Peyer's patch (tissue), 4 donors: ENCODE measurements at places on chromosomes 7 and 10. TPM values are rescaled to one million over a fixed set of nuclear protein-coding genes. Genes with fewer than 3 reads are reported as not detected.
A peak's percentile ranks its signal among the peaks of the same experiment; 100 is the strongest.

- no peak for DNase-seq
These were observed 87.6 kb downstream of the PIP4K2A start for GRCh38 chr10:22626784-22627183.

DNA sequence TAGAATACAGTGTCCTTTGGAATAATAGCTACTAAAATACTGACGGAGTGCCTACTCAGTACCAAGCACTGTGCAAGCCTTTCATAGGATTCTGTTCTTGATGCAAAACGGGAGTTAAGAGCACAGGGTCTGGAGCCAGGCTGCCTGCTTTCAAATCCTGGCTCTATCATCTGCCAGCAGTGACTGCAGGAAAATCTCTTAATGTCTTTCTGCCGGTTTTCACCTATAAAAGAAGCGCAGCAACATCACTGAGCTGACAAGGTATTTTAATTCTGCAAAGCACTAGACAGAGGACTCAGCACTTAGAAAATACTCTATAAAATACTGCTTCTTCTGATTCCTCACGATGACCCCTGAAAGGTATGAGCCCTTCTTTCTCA, 659 bp downstream of the FIGNL1 start:
- no peak for DNase-seq

DNA sequence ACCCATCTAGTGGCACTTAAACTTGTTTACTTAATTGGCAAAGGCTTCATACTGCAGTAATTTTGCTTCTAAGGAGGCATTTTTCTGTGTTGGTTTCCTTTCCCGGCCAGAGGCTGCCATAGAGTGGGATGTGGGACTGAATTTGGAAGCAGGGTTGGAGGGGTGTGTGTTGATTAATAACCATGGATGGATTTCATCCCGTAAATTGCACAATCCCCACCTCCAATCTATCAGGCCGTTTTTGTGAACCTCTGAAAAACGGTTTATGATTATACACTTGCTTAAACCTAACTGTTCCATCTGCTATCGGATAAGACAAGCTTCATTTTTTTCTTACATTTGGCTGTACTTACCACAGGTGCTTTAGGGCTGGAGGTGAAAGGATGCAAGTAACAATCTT, 1.3 kb downstream of the TMEM60 start:
- DNase-seq = no peak

GRCh38 chr10:73774637-73775036, 7.2 kb upstream of the CHCHD1 start:
- no peak for DNase-seq

DNA sequence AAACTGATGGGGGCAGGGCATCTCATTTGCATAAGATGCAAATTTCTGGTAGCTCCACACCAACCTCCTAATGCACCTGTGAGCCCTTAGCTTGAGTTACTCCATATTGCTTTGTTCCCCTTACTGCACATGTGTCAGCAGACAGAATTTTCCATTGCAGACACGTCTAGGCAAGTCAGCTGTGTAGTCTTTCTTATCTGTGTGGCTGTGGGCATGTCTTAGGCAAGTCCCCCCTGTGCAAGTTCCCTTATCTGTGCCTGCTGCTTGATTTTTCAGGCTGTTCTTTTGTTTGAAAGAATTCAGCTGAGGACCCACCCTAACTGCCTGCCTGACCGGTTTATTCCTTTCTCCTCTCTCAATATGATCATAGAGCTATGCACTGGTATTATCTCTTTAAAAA, 28.5 kb upstream of the TRIM24 start:
- no peak for DNase-seq

DNA sequence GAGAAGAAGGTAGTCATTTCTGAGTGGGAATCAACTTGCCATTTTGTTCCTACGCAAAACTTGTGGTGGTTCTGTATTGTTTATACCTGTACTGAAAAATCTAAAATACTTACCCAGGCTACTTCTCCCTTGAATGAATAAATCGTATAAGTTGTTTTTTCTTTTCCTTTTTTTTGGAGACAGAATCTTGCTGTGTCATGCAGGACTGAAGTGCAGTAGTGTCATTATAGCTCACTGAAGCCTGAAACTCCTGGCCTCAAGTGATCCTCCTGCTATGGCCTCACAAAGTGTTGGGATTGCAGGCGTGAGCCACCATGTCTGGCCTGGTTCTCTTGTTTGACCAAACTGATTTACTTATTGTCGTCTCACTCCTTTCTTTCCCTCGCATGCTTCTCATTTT, 27.9 kb downstream of the LUC7L2 start:
- no peak for DNase-seq

DNA sequence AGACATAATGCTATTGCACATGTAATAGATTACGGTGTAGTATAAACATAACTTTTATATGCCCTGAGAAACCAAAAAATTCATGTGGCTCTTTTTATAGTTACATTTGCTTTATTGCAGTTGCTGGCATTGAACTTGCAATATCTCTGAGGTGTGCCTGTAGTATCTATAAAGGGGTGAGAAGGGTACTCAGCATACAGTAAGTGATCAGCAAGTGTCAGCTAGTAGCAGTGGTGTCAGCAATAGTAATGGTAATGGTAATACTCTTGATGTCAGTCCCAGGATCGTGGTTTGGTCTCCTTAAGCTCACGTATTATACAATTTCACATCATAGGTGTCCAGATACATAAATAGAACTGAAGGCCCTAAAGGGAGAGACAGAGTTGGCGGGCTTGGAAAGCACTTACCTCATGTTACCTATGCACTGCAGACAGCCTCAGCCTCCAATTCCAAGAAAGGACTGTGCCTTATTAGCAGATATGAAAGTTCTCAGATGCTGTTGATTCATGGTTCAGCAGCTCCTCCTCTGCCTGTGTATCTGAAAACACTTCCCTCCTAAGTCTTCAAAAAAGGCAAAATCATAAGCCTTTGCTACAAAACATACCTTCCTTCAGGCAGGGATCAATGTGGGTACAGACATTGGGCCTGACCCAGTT, 6.6 kb upstream of the GIMAP7 start:
- DNase-seq = no peak

- no peak for DNase-seq
These were observed 16.3 kb downstream of the TPK1 start for GRCh38 chr7:144819566-144819965.

DNA sequence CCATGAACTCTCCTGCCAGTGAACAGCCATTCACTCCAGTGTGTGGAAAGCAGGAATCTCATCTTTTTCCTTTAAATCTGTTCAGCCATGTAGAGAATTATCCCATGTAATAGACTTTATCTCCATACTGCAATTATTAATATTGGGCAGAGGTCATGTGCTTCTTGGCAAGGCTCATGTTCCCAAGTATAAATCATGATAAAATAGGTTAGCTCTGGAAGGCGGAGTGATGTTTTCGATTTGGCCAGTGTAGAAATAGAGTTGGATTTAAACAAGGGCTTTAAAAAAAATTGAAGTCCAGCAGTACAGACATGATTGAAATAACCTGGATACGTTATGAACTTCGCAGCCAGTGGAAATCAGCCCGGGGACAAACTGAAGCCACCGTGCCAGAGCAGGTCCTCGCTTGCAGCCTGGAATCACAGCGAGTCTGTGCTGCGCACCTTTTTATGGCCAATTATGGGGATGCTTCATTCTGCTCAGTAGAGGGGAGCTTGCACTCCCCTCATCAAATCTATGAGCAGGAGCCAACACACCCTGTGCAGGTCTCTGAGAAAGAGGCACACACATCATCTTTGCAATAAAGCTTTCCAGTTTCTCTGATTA, 654.0 kb upstream of the MKI67 start:
- DNase-seq = no peak

GRCh38 chr7:63073286-63073685, 925.4 kb upstream of the ZNF722 start:
- no peak for DNase-seq

- DNase-seq = peak; percentile 43
These were observed 778 bp upstream of the TRIM8 start for GRCh38 chr10:102643336-102644065.

GRCh38 chr7:1360521-1360971, 98.7 kb downstream of the MICALL2 start:
- no peak for DNase-seq

DNA sequence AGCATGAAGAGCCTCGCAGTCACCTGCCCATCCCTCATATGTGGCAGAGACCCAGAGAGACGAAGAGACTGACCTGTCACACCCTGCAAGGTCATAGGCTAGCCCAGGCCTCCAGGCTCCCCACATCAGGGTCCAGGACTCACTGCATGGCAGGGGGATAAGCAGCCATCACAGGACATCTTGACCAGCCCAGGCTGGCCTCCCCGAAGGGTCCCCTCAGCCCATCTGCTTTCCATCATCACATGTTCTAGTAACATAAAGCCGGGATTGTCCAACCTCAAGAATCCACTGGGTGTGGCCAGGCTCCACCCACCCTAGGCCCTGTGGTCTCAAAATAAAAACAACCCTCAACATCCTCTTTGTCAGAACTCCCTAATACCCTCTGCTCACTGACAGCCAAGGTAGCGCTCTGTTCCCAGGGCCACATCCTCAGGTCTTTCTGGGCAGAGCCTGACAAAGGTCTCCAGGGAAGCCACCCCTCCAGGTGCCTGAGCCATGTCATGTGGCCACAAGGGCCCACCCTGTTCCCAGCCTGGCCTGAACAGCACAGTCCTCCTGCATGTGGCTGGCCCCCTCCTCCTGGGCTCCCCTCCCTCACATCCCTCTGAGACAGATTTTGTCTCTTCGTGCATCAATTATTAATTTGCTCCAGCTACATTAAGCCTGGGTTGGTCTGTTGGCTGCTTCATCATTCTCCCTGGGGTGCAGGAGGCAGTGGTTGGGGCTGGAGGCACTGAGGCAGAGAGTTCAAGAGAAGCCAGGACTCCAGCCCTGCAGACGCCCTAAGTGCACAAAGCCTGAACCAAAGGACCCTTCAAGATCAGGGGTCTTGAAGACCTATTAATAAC, 131.8 kb upstream of the UNC5B start:
- no peak for DNase-seq

- DNase-seq = no peak
These were observed 237.1 kb downstream of the COBL start for GRCh38 chr7:51079494-51079893.

- DNase-seq = no peak
These were observed 69.4 kb downstream of the MCMBP start for GRCh38 chr10:119803264-119803663.

- no peak for DNase-seq
These were observed 38.3 kb downstream of the CADPS2 start for GRCh38 chr7:122847871-122848473.

DNA sequence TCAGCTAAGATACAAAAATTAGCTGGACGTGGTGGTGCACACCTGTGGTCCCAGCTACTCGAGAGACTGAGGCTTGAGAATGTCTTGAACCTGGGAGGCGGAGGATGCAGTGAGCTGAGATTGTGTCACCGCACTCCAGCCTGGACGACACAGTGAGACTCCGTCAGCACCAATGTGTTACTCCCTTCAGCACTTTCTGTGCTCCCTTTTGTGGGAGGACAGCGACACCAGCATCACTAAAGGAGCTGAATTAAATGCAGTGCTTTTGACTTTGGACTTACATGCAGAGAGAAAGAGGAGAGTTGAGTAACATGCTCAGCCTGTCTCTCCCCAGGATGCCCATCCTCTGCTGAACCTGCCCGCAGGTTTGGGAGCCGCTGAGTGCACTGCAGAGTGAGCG, 92.2 kb upstream of the RHEB start:
- no peak for DNase-seq

- no peak for DNase-seq
These were observed 30.7 kb upstream of the ZNF92 start for GRCh38 chr7:65342723-65343629.

GRCh38 chr10:659688-660141, 29.8 kb downstream of the DIP2C start:
- no peak for DNase-seq

- DNase-seq = no peak
These were observed 115.7 kb downstream of the MTPAP start for GRCh38 chr10:30233186-30233959.

DNA sequence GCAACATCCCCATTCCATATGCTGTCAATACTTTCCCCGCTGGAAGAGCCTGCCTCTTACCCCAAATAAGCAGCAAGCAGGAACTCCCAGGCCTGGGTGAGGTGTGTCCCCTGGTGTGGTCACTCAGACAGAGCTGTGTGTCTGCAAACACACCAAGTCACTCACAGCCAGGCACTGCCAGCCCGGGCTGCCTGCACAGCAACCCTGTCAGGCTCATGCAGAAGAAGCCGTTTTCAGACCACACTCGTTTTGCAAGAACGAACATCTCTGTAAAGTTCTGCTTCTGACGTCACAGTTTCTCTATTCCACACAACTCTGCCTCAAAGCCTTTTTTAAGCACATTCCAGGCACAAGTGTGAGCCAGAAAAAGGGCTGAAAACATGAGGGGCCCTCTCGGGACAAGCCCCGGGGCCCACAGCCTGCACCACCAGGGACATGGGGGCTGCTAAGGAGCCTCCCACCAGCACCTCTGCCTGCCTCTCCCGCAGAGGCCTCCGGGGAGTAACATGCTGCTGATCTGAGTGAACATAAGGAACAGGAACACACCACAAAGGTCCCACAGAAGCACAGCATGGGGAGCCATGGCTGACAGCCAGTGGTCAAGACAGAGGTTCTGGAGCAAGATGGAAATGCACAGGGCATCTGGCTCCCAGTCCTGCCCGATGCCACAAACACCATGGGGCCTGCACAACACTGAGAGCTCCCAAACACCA, 11.4 kb downstream of the PTPRN2 start:
- DNase-seq = no peak

GRCh38 chr10:119677904-119678755, 26.9 kb downstream of the BAG3 start:
- no peak for DNase-seq

DNA sequence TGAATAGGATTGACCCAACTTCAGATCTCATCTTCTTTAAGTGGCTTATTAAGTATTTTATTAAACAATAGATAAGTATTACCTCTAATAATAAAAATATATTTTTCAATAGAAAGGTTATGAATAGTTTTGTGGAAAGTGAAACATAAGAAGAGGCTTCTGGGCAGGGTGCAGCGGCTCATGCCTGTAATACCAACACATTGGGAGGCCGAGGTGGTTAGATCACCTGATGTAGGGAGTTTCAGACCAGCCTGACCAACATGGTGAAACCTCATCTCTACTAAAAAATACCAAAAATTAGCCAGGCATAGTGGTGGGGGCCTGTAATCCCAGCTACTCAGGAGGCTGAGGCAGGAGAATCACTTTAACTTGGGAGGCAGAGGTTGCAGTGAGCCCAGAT, 26.5 kb downstream of the GPR85 start:
- no peak for DNase-seq

The ALKBH4 gene
- total RNA-seq = 19.3 TPM

The UBN2 gene
- total RNA-seq = 46.2 TPM

The AASS gene
- 28.5 TPM for total RNA-seq

The PPP1R17 gene
- not detected for total RNA-seq

The DPP6 gene
- not detected for total RNA-seq

The TAS2R5 gene
- total RNA-seq = 5.4 TPM

The FAM25A gene
- total RNA-seq = not detected

The ZPBP gene
- total RNA-seq = not detected

The LBX1 gene
- total RNA-seq = not detected

The CDHR1 gene
- 51.2 TPM for total RNA-seq

The CTAGE4 gene
- 33.4 TPM for total RNA-seq

The KLF6 gene
- total RNA-seq = 92.5 TPM

The GIMAP2 gene
- 9.9 TPM for total RNA-seq

The ELN gene
- 39.9 TPM for total RNA-seq
